ENCODE measurements at places on chromosomes 13 and 19.

DNA sequence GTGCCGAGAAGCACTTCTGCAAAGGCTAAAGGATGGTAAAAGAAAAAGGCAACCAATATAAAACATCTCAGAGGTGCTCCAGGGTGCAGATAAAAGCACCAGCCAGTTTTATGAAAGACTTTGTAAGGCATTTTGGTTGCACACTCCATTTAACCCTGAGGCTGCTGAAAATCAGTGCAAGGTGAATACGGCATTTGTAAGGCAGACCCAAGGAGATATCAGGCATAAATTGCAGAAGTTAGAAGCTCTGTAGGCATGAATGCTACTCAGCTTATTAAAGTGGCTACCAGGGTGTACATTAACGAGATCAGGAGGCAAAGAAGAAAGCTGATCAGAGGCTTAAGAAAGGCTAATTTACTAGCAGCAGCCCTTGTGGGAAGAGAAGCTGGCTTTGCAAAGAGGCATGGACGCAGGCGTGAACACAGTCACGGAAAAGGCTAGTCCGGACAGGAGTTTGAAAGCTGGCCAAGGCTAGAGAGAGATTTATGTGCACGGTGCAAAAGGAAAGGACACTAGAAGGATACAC, 99.6 kb downstream of the ZNF429 start:
- DNase-seq = no peak

DNA sequence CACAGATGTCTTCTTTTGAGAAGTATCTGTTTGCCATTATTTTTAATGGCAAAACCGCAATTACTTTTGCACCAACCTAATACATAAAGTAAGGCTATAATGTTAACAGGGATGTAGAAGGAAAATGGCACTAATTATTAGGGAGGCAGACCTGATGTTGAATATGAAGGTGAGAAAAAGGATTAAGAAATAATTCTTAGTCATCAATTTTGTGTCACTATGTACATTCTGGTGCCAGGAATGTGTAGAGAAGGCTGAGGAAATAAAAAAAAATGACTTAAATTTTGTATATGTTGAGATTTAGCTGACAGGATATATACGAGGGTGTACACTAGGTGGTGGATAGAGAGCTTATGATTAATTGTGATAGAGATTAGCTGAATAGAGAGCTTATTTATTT, 12.6 kb downstream of the ZNF585B start:
- no peak for DNase-seq

DNA sequence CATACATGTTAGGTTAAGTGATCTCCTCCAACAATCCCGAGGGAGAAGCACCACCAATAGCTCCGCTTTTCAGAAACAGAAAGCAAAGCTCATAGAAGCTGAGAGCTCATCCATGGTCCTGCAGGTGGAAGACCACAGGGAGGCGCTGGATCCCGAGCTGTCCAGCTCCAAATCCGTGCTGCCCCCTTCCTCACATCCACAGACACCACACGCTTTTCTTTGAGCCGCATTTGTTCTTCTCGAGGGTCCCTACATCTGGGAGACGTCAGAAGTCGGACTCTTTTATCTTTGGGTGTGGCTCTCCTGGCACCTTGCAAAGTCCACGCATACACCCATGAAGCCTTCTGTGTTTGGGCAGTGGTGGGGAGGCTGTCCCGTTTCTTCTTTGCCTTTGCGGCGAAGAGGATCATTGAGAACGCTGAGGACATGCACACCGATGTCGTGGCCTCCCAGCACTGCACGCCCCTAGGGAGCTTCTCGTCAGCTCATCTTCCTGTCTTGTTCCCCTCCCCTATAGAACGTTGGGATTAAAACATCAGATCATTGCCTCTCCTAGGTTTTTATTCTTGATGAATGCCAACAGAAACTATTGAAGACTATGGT, 184.8 kb downstream of the TEX29 start:
- peak; percentile 11 for DNase-seq

GRCh38 chr13:111948811-111949210, 118.1 kb upstream of the SOX1 start:
- no peak for DNase-seq

- DNase-seq = no peak
Measured at GRCh38 chr13:68872338-68872737, 1235.3 kb upstream of the ATXN8OS start.

GRCh38 chr19:42427313-42427712, at the start of gene LIPE:
LIPE (minus strand) TSS chr19:42427388; CDS start chr19:42427149, 239 bp downstream.
- DNase-seq = no peak

DNA sequence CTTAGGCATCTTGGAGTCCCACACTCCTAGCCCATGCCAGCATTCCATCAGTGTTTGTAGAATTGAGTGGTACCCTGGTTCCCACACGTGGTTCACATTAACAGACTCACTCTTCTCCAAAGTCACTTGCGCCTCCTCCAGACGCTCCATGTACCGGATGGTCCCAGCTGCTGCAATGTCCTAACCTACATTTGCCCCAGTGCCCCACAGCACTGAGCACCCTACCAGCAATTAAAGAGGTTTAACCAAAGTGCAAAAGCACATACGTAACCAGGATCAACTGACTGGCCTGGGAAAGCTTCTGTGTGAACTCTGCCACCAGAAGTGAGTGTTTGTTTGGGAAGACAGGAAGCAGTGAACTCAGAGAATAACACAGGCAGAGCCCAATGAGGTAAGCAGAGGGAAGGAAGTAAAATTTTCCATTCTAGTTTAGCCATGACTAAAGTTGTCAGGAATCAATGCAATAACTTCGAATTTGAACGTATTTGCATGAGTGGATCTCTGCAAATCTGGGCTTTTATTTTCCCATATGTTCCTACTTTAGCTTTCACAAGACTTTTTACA, 7.3 kb upstream of the MEDAG start:
- no peak for DNase-seq

DNA sequence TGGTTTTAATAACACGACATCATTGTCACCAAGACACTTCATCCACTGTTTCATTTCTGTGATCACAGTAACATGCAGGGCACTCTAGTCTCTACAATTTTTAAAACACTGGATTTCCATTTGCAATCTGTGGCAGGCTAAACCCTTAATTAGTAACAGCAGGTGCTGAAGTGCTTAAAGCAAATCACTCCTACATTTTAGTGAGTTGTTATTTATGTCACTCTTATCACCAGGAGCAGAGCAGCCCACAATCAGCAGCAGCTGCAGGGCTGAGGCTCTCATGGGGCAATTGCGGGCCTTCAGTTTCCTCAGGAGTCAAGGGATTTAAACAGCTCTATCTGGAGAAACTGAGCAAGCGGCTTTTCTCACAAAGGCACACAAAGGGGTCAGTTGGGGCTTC, 1.6 kb downstream of the SOHLH2 start:
- no peak for DNase-seq

DNA sequence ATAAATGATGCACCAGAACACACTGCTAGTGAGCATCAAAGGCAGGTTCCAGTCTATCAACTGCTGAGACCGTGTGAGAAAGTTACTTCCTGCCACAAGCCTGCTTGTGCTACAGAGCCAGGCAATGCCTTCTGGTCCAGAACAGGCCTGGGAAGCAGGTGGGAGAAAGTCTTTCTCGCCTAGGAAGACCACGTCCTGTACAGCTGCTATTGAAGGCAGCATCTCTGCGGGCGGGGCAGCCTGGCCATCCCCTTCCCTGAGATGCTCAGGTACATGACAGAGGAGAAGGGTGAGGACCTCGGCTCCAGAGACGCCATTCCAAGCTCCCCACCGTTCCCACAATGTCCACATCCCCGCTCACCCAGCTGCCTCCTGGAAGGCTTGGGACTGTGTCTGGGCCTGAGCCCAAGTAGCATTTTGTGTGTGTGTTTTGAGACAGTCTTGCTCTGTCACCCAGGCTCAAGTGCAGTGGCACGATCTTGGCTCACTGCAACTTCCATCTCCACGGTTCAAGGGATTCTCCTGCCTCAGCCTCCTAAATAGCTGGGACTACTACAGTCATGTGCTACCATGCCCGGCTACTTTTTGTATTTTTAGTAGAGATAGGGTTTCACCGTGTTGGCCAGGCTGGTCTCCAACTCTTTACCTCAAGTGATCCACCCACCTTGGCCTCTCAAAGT, 3.4 kb downstream of the RFX1 start:
- no peak for DNase-seq

DNA sequence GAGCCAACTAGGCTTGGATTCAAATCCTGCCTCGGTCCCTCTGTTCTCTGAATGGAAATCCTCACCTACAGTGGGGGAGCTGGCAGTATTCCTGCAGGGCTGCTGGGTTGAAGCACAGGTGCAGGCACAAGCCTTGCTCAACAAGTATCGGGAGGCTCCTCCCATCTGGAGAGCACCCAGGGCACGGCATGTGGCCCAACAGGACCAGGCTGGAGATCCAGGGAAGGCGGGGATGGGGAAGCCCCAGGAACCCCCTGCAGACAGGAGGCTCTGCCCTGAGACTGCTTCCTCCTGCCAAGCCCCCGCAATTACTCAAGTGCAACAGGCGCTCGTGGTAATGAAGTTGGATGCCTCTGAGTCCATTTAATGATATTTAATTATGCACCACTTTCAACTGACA, 128.0 kb upstream of the VSTM2B start:
- no peak for DNase-seq

GRCh38 chr19:12969292-12969988, at the start of gene DAND5:
DAND5 (plus strand) TSS chr19:12969576; CDS start chr19:12969661, 85 bp downstream.
- DNase-seq = no peak

DNA sequence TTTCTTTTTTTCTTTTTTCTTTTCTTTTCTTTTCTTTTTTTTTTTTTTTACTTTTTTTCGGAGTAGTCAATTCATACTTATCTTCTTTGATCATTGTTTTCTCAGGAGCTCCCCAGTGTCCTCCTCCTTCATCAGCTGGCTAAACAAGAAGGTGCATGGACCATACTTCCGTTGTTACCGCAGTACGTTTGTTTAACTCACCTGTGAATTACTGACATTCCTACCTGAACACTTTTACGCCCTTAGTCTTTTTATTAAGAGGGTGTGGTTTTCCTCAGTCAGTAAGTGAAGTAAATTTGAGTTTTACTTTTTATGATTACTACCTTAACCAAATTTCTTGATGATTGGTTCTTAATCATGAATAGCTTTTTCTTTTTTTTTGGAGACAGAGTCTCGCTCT, 47.1 kb downstream of the B3GLCT start:
- no peak for DNase-seq

DNA sequence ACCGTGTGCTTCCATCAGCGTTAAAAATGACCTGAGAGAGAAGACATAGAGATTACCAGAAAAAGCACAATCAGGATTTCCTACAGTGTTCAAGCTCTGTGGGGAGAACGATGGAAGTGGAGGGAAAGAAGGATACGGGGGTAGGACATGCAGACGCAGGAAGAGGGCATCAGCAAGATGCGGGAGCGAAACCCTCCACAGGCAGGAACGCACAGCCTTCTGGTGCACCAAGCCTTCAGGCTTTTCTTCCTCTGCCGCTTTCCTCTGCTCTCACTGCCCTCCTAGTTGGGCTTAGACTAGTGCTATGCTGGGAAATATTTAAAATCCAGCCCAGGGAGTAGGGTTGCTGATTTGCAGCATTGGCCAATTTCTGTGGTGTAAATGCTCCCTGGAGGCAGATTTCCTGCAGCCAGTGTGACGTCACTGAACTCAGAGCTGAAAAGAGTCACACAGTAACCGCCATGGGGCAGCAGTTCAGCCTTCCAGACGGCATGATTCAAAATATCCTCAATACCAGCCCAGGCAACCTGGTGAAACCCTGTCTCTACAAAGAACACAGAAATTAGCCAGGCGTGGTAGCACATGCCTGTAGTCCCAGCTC, 205.1 kb upstream of the SOX1 start:
- DNase-seq = no peak

GRCh38 chr13:92984151-92984550, 242.5 kb upstream of the GPC6 start:
- no peak for DNase-seq

DNA sequence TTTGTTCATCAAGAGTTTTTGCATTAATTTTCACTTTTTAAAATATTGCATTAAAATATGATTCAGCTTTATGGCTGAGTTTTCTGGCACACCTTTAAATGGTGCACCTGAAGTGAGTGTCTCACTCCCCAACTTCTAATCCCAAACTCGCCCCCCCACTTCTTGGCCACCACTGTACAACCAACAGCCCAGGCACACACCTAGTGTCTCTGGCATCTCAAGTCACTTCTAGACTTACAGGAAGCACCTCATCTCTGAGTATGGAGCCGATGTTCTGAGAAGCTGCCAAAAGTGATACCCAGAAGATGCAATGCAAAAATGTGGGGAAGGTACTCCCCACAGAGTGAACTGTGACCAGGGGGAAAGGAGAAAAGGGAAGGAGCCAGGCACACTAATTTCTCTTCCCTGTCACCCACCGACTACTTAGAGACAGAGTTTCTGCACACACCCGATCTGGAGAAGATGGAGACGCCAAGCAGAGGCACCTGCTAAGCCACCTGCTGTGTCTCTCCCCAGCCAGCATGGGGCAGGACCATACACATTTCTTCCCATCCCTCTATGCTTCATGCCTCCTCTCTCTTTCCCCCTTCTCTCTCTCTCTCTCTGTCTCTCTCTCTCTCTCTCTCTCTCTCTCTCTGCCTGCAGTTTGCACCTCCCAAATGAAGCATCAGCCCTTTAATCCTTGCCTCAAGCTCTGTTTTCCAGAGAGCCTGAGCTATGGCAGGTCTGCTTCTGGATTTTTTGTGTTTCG, 155.3 kb upstream of the ZNF507 start:
- no peak for DNase-seq

GRCh38 chr19:5128936-5129389, 160.1 kb downstream of the KDM4B start:
- DNase-seq = no peak

DNA sequence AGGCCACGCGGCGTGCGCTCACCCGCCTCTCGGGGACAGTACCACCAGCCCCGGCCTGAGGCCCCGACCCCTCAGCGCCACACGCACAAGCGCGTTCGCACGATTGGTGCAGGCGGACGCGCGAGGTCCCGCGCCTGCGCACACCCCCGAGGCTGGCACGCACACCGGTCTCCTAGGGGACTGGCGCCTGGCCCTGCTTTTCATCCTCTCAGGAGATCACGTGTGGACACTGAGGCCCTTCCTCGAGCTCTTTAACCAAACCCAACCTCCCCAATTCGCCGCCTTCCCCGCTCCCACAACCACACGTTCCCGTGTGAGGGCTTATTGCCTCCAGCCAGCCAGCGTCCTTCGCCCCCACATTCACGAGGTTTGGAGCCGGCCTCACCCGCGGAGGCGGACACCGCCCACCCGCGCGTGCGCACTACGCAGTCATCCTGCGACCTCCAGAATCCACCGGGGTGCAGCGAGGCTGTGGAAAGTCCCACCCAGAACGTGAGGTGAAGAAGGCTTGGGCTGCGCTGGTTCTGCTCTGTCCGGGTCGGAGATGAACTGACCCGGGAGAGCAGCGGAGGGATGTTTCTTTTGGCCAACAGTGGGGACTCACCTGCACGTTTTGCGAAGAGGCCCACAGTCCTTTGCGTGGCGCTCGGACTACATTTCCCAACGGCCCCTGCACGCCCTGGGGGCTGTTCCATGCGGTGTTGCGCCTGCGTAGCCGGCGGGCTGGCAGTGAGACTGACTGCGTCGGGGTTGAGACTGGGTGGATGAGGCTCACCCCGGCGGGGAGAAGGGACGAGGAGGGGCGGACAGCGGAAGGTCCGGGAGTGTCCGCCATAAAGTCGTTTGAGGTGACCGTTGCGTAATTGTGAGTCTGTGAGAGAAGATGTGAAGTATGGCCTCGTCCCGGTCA, 539 bp upstream of the ZNF667 start:
- no peak for DNase-seq
